ENCODE measurements at places on chromosomes 6 and 20. TPM values are rescaled to one million over a fixed set of nuclear protein-coding genes. Genes with fewer than 3 reads are reported as not detected.

DNA sequence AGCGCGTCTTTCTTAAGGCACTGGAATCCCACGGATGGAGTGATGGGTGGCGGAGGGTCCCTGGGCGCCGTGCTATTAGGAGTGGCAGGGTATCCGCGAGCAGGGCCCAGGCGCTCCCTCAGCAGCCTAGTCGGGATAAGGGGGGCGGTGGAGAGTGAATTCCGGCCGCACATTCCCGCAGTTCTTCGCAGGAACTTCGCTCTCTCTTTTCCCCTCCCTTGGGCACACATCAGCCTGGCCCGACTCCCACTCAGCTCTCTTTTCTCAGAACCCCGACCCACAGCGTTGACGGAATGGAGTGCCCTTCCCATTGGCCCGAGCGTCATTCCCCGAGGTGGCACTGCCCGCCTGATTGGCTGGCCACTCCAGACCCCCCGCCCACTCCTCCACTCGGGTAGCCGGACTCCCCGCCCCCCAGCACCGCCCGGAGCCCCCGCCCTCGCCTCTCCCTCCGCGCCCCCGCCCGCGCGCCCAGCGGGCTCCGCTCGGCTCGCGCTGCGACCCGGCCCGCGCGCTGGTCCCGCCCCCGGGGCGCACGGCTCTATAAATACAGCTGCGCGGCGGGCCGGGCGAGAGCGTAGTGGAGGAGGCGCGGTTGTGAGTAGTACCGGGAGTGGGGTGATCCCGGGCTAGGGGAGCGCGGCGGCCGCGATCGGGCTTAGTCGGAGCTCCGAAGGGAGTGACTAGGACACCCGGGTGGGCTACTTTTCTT is at the start of gene ID4:
Gene ID4, plus strand, starts transcription at position 572 of the 712 bp plus-strand sequence. CDS start 385 bp downstream, outside the sequence.
- no peak for DNase-seq

PNLDC1 gene
- not detected for total RNA-seq

MUC21 gene
- not detected for total RNA-seq

DNA sequence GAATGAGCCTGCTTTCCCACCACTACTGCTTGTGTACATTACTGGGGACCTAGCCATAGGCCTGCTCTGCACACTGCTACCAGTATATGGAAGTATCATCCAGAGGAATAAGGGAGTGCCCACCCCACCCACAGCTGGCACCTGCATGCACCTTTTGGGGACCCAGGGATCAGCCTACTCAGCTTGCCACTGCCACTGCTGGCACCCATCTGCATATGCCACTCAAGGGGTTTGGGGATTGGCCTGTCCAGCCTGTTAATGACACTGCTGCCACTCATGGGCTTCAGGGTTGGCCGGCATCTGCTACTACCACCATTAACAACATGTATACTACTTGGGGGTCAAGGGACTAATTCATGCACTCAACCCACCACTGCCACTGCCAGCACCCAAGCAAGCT is 832.1 kb downstream of the PHF3 start:
- DNase-seq: no peak

DNA sequence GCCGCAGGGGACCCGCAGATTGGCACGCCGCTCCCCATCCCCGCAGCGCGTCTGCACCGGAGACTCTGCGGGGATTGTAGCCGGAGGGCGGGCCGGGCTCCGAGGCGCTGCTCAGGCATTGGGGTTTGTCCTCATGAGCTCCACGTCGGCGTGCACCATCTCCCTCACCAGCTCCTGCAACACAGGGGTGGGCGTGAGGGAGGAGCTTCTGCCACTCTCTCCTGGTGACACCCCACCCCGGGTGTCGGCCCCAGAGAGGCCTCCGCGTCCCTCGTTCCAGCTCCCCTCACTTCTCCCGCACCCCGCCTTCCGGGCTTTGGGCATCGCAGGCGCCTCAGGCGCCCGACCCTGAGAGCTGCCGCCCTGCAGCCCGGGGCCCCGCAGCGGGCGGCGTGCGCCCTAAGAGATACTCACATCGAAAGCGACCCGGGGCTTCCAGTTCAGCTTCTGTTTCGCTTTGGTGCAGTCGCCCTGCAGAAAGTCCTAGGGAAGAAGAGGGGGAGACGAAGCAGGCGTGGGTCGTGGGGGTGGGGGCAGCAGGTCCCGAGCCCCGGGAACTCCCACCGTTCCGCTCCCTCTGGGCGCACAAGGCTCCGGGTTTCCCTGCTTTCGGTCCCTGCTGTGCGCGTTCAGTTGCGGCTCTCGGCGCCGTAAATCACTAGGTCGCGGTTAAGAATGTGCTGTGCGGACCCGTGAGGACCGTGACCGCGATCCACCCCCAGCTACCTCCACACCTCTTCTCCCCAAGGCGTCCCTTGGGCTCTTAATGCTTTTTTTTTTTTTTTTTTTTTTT is 14.5 kb downstream of the FOXC1 start:
- DNase-seq: no peak

DNA sequence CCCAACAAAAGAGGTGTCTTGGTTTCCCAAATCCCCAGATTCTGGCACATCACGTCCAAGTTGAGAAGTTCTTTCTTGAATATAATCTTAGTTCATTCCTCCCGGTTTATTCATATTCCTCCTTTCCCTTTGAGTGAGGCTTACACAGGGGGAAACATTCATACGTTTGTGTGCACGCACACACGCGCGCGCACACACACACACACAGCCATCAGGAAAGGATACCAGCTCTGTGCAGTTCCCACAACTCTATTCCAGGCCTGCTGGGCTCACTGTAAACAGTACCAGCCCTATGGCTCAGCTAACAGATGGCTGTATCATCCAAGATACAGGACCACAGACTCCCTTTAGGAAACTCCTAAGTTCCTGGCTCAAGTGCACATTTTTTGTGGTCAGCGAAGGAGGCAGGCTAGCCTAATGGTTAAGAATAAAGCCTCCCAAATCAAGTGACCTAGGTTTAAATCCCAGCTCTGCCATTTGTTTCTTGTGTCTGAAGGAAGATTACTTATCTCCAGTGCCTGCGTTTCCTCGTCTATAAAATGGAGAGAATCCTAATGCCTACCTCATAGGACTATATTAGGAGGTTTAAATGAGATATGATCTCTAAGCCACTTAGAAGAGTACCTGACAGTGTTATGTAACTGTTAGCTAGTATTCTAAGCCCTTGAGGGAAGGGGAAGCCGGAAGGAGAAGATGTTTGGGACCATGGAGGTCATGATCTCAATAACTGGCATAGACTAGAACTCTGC is 3.7 kb upstream of the TAF8 start:
- peak; percentile 37 for DNase-seq

BPIFB3 gene
- total RNA-seq: not detected
